Smooth muscle cell of the brain vasculature (primary cell): ENCODE measurements at places on chromosomes 13 and 19.

- no peak for DNase-seq
These were observed 10.5 kb upstream of the TINCR start for GRCh38 chr19:5578097-5578846.

GRCh38 chr13:109159650-109160309 is 530.4 kb downstream of the MYO16 start:
- DNase-seq = no peak

DNA sequence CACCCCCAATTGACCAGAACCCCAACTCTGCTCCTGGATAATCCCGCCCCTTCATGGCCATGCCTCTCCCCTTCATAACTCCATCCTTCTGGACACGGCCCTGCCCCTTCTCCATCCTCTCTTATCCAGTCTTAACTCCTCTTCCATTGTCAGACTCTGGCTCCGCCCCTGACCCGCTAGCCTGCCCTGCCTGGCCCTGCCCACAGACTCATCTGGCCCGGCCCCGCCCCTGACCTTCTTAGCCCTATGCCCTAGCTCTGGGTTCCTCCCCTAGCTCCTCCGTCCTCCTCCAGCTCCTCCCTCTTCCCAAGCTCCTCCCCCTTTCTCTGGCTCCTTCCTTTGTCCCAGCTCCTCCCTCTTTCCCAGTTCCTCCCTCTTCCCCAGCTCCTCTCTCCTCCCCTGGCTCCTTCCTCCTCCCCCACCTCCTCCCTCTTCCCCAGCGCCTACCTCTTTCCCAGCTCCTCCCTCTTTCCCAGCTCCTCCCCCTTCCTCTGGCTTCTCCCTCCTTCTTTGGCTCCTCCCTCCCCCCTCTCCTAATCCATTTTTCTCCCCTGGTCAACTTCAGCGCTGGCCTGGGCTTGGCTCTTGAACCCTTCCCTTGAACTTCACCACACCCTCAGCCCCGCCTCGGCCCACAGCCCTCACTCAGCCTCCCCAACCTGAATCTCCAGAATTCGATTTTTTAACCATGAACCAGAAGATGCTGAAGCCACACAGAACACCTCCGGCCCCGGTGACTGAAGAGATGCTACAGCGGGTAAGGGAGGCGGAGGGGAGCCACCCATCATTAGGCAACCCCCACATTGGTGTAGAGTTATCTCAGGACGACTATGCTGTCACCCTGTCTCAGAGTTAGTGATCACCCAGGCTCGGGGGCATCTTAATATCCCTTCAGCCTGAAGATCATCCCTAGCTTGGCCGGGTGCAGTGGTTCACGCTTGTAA is 9.2 kb upstream of the ZNF358 start:
- DNase-seq = no peak

- DNase-seq = no peak
These were observed 900.1 kb downstream of the PCDH9 start for GRCh38 chr13:66329988-66330451.

- no peak for DNase-seq
These were observed 36.3 kb upstream of the PSG9 start for GRCh38 chr19:43305642-43306041.

- DNase-seq = no peak
These were observed 24.1 kb downstream of the SLC25A30 start for GRCh38 chr13:45393941-45394570.

DNA sequence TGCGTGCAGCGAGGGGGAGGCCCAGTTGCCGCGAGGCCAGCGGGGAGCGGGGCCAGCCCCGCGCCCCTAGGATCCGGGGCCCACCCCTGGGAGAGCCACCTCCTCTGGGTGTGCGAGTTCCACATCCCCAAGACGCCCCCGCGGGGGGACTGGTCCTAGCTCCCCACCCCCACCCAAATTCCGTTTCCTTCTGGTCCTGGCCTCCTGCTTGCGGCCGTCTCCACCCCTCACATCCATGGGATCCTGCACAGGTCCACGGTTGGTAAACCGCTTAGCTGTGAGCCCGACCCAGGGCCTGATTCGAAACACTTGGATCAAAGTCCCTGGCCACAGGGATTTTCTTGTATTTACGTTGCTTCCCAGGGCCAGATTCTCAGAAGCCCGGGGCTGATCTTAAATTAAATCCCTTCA is 324 bp upstream of the FBXO17 start:
- no peak for DNase-seq

DNA sequence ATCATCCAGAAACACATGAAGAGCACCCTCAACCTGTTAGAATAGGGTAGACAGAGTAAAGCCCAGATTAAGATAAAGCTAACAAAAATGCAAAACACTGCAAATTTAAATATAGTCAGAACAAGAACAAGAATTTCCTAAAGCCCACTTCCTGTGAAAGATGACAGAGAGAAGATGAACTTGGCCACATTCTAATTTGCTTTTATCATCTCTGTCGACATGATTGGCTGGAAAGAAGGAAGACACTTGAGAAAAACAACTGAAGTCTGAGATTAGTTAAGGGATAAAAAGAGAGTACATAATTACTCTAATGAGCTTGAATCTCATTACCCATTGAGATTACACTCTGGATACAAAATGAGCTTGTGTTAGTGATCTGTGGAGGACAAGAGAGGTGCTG is 537.6 kb downstream of the KLF5 start:
- no peak for DNase-seq

DNA sequence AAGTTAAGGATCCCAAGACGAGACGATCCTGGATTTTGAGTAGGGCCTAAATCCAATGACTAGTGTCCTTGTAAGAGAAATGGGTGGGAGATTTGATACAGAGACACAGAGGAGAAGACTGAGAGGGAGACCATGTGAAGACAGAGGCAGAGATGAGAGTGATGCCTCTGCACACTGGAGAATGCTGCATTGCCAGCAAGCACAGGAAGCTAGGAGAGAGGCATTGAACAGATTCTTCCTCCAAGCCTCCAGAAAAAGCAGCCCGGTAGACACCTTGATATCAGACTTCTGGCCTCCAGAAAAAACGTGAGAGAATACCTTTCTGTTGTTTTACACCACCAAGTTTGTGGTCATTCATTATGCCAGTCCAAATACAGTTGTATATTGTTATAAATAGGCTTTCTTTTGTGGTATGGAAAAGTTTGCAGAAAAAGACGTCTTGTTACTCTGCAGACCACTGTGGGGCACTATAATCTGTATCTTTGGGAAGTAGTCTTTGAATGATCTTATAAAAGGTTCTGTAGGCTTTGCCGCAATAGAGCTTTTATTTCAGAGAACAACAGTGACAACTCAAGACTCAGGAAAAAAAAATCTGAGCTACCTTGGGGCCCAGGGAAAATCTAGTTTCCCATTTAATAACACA is 17.9 kb upstream of the RFC3 start:
- DNase-seq = no peak

DNA sequence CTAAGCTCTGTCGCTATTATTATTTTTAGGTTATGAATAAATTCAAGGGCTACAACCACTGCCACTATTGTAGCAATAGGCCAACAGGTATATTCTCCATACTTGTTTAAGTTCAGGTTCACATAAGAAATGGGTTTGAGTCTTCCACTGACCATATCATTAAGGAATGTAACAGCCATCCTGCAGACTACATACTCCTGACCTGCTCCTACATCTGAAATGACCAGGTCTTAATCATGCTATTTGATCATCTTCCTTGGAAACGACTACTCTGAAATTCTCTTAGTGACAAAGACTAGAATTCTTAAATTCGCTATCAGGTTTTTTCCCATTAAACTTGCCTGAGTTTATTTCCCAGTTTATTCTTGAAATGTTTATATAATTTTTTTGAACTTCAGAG is 66.8 kb downstream of the IPO5 start:
- DNase-seq = no peak

- DNase-seq = no peak
These were observed 238.9 kb downstream of the ITGBL1 start for GRCh38 chr13:101691341-101691860.

DNA sequence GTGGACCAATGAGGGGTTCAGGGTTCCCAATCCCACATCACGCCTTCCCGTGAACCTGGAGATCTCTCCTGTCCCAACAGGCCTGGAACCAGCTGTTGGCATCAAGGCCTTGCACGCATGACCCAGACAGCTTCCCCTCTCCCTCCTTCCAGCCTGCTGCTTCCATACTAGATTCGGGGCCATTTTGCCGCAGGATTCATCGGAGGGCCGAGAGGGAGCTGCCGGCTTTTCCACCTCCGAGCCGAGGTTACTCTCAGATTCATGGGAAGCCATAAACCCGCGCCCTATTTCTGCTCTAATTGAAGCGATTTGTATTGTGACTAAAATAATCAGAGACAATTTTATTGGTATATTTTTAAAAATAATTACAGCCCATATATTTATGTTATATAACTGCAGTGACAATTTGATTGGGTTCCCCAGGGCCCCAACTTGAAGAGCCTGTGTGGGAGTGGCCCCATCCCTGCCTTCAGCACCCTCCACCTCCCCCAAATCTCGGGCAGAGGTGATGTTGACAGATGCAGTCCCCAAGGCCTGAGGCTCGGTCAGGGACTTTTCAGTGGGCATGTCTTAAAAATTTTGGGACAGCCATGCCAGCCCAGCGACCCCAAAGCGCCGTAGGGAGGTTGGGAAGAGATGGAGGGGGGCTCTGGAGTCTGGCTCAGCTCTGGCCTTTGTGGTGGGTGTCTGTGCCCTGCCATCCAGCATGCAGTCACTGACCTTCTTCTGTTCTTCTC is 30.8 kb upstream of the PEPD start:
- no peak for DNase-seq

DNA sequence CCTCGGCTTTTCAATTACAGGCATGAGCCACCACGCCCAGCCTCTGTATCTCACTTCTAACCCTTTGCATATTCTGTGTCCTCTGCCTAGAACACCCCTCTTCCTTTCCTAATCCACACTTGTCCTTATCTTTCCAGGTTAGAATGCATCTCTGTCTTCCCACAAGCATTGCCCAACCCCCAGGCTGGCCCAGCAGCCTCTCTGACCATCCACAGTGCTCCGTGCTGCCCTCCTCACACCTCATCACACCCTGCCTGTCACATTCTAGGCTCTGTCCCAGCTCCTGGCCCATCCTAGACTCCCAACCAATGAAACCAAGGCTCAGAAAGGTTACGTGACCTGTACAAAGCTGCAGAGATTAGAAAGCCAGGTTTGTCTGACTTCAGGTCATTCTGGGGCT is 11.3 kb downstream of the JAK3 start:
- DNase-seq = no peak

GRCh38 chr19:30625947-30626625 is 253.9 kb downstream of the ZNF536 start:
- no peak for DNase-seq

DNA sequence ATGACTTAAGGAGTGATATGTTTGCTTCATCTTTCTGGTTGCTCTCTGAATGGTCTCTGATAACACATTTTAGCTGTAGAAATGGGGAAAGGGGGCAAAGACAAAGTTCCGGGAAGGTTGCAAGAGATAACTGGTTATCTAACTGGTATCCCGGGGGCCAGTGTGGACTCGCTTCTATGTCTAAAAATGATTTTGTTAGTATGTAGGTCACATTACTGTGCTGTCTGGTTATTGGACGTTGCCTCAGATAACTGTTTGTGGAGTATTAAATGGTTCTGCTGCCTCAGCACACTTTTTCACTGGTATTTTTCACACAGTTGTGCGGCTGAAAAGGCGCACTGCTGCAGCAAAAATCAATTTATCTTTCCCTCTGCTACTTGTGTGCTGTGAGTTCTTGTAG is 63.0 kb upstream of the ZNF536 start:
- no peak for DNase-seq

- no peak for DNase-seq
These were observed 12.1 kb downstream of the SERTM1 start for GRCh38 chr13:36685927-36686326.

DNA sequence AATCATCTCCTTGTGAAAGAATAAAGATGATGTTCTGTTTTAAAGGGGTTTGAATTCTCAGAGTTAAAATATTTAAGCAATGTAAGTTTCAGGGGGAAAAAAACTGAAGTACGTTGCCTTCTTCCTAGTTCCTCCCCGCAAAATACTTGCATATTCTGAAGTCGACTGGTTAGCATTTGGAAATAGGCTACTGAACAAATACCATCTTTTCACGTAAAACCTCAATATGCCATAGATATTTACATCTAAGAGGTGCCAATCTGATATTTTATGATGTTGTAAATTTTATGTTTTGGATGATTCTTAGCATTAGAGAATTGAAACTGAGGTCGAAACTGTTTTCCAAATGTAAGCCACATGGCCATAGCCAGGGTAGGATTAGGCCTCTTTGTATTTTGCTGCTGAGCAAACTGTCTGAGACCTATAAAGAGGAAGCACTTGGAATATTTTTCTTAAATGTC is 138.3 kb downstream of the FLT1 start:
- no peak for DNase-seq
